Glomerular endothelial cell (primary cell): ENCODE measurements at places on chromosomes 2 and 18. TPM values are rescaled to one million over a fixed set of nuclear protein-coding genes. Genes with fewer than 3 reads are reported as not detected.

CNTNAP5 gene
- total RNA-seq: not detected in 2 replicates

FAM136A gene
- total RNA-seq: 31.2 and 35.6 TPM in 2 replicates

NEDD4L gene
- total RNA-seq: 36.4 and 63.9 TPM in 2 replicates

IL1B gene
- 8.9 and 10.6 TPM in 2 replicates for total RNA-seq

UGT1A8 gene
- not detected in 2 replicates for total RNA-seq

DTNA gene
- total RNA-seq: 4.5 and 12.3 TPM in 2 replicates

OTOF gene
- 0.18 TPM in 1 of 2 replicates, not detected in the other for total RNA-seq

UGT1A5 gene
- total RNA-seq: not detected in 2 replicates

HOXD8 gene
- total RNA-seq: 14.2 and 18.9 TPM in 2 replicates

RAB6C gene
- not detected in 2 replicates for total RNA-seq

STPG4 gene
- total RNA-seq: not detected in 2 replicates

EFR3B gene
- 0.92 and 1.5 TPM in 2 replicates for total RNA-seq

CEP76 gene
- total RNA-seq: 5.7 and 8.9 TPM in 2 replicates

PMAIP1 gene
- total RNA-seq: 45.2 and 55.7 TPM in 2 replicates

UCN gene
- 1.4 TPM in 1 of 2 replicates, not detected in the other for total RNA-seq

RNU2-63P gene
- not detected in 2 replicates for total RNA-seq

MPP4 gene
- total RNA-seq: 24.4 and 40.1 TPM in 2 replicates

ATP6V1C2 gene
- total RNA-seq: not detected in 2 replicates

MYO1B gene
- 109 and 232 TPM in 2 replicates for total RNA-seq

LINC00305 gene
- 2.6 TPM in 1 of 2 replicates, not detected in the other for total RNA-seq

SPATA3 gene
- not detected in 2 replicates for total RNA-seq

SCN2A gene
- total RNA-seq: 0.06 and 0.10 TPM in 2 replicates

TGFA gene
- 0.93 and 3.7 TPM in 2 replicates for total RNA-seq

PIEZO2 gene
- total RNA-seq: 100.0 and 148 TPM in 2 replicates

CPS1 gene
- 0.34 and 0.53 TPM in 2 replicates for total RNA-seq

MOGAT1 gene
- total RNA-seq: not detected in 2 replicates

PIK3C3 gene
- total RNA-seq: 28.9 and 51.1 TPM in 2 replicates

REG3A gene
- not detected in 2 replicates for total RNA-seq

NEU4 gene
- total RNA-seq: 0.29 TPM in 1 of 2 replicates, not detected in the other

PPM1G gene
- 91.9 and 98.8 TPM in 2 replicates for total RNA-seq

TEX44 gene
- not detected in 2 replicates for total RNA-seq

LRP2 gene
- 0.06 TPM in 1 of 2 replicates, not detected in the other for total RNA-seq

GREB1 gene
- 0.29 and 0.64 TPM in 2 replicates for total RNA-seq

OTX1 gene
- total RNA-seq: not detected in 2 replicates

ID2 gene
- total RNA-seq: 6.0 and 32.5 TPM in 2 replicates

CTAGE1 gene
- total RNA-seq: not detected in 2 replicates

FRZB gene
- total RNA-seq: 0.05 TPM in 1 of 2 replicates, not detected in the other

EML6 gene
- total RNA-seq: 0.24 and 0.41 TPM in 2 replicates

ACMSD gene
- total RNA-seq: not detected in 2 replicates

SAG gene
- not detected in 2 replicates for total RNA-seq

RGPD5 gene
- 14.5 and 15.1 TPM in 2 replicates for total RNA-seq

RAMP1 gene
- total RNA-seq: not detected in 2 replicates

LYPD6B gene
- total RNA-seq: 0.53 and 1.3 TPM in 2 replicates

TMEM169 gene
- 0.29 and 1.8 TPM in 2 replicates for total RNA-seq
